ENCODE measurements at places on chromosomes 6 and 20. TPM values are rescaled to one million over a fixed set of nuclear protein-coding genes. Genes with fewer than 3 reads are reported as not detected.

Gene RAMACL
- polyA plus RNA-seq = not detected

DNA sequence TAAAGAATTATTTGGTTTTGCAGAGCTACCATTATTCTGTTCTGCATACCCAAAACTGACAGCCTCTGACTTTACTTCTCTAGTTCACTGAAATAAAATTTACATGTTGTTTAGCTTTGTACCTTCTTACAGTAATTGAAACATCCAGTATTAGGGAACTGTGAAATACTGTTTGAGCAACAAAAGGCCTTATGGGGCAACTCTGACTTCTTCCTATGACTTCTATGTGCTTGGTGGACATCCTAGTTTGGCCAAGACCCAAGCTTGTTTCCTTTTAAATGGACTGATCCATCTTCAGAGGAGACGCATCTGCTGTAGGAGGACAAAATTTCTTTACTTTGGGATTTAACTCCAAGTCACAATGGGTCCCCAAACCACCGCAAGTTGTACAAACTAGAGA, 44.7 kb downstream of the NR2E1 start:
- no peak for DNase-seq

- peak; percentile 79 for DNase-seq
Observed at GRCh38 chr6:286681-287488, 5.4 kb upstream of the DUSP22 start.

GRCh38 chr6:46243754-46244153, 73.0 kb upstream of the ENPP5 start:
- no peak for DNase-seq

DNA sequence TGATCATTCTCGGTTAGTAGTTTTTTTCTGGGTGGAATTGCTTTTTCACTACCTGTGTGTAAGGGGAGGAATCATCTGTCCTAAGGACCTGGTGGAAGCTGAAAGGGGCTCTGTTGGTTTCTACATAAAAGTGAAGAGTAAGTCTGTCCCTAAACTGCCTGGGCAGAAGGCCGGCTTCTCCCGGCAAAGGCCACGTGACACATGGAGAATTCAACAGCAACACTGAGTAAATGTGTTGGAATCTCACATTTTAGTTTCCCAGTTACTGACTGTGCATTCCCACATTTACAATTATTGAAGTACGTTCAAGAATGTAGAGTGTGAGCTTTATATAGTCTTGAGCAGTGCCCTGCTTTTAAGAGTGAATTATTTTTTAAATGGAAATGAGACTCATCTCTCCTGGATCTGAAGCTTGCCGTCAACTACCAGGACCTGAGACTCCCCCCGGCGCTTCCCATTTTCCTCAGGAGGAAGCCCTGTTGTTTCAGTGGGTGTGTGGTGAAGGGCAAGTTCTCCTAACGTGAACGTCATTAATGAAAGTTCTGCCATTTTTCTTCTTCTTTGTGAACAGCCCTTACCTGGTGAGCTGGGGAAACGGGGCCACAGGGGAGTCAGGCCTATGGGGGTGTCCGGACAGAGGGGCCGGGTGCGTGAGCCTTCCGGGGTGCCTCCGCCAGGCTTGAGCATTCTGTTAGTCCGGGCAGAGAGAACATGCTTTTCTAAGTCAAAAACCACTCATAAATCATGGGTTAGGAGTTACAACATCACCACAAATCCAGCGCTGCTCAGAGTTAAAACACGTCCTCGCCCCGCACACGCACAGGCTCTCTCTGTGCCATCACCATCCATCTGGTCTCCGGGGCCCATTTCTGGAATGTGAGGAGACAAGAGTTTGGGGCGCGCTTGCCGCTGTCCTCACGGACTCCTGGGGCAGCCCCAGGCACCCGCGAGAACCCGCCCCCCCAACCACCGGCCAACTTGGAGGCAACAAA, 56.6 kb upstream of the SMOC2 start:
- DNase-seq = no peak

- DNase-seq = peak; percentile 60
Observed at GRCh38 chr6:31614075-31614619, 887 bp upstream of the AIF1 start.

GRCh38 chr20:64038565-64039292, 2.7 kb downstream of the C20orf204 start:
- DNase-seq = peak; percentile 84

DNA sequence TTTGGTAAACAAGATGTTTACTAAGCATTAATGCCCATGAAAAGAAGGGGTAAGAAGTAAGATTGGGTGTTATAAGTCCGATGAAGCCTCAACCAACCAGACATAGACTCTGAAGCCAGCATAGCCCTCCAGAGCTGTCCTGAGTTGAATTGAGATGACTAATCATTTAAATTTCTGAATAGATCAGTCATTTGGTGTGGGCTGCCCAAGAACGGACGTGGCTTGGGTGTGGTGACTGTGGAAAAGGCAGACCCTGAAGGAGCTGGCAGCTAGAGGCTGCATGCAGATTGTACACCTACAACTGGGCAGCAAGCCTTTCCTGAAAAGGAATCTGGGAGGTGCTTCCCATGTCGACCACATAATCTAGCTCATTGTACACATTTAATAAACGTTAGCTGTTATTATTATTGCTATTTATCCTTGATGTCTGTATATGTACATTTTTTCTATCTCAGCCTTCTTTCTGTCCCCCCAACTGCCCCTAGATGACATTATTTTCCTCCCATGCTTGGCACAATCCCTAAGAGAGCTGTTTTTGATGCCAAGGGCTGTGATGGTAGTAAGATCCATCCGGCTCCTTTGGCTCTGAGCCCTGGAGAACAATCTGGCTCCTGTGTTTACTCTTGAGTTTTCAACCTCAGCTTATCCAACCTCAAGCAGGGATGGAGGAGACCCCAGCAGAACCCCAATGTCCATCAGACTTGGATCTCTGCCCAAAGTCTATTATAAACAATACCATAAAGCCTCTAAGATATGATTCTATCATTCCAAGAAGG, 57.6 kb upstream of the JAG1 start:
- no peak for DNase-seq

- DNase-seq = no peak
Observed at GRCh38 chr6:159610881-159611280, 82.2 kb downstream of the SOD2 start.

DNA sequence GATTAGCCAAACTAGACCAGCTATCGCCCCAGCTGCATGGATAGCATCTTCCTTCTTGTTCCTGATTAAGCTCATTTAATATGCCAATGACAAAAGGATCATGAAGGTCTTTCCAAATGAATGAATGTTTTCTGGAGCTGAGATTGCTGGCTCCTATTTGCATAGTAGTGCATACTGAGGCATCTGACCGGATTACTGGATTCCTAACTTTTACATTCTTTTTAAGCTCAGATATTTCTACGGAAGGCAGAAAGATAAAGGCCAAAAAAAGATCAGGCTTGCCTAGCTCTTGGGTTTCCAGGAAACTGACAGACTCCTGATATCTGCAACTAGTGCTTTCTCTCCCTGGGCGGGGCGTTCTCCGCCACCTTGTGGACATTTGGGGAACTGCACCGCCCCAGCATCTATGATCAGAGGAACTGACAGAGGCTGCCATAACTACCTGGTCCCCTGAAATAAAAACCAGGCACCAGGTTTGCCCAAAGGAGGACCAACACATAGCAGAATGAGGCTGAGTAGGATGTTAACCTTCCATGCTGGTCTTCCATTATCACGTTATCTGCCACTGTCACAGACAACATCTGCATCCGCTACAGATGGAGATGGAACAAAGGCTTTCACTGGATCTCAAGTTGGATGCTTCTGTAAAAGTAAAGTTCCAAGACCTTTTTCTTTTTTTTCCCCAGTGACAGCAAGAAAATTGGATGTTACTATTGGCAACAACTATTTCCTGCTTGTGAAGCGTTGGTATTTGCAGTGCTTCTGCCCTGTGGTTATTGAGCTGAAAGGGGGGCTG, 33.2 kb downstream of the NT5E start:
- DNase-seq = peak; percentile 71

DNA sequence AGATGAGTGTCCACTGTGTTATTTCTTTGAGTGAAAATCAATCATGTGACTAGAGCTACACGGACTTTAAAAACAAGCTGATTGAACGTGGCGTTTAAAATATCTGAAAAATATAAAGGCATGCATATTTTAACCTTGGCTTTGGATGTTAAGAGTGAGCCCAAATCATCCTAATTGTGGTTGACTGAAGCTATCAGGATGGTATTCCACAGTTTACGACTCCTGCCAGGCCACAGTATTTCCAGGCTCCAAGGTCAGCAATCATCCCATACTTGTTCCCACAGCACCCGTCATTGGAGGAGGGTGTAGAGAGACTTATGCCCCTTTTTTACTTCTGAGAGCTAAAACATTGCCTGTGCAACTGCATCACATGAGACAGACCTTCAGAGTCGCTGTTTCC, 43.2 kb upstream of the TMX4 start:
- no peak for DNase-seq

Data from B cell (primary cell).